Astrocyte of the hippocampus (primary cell): ENCODE measurements at places on chromosomes 13 and 19.
A peak's percentile ranks its signal among the peaks of the same experiment; 100 is the strongest.

- peak; percentile 20 for DNase-seq
These were observed 518 bp downstream of the TFDP1 start for GRCh38 chr13:113584870-113585671.

DNA sequence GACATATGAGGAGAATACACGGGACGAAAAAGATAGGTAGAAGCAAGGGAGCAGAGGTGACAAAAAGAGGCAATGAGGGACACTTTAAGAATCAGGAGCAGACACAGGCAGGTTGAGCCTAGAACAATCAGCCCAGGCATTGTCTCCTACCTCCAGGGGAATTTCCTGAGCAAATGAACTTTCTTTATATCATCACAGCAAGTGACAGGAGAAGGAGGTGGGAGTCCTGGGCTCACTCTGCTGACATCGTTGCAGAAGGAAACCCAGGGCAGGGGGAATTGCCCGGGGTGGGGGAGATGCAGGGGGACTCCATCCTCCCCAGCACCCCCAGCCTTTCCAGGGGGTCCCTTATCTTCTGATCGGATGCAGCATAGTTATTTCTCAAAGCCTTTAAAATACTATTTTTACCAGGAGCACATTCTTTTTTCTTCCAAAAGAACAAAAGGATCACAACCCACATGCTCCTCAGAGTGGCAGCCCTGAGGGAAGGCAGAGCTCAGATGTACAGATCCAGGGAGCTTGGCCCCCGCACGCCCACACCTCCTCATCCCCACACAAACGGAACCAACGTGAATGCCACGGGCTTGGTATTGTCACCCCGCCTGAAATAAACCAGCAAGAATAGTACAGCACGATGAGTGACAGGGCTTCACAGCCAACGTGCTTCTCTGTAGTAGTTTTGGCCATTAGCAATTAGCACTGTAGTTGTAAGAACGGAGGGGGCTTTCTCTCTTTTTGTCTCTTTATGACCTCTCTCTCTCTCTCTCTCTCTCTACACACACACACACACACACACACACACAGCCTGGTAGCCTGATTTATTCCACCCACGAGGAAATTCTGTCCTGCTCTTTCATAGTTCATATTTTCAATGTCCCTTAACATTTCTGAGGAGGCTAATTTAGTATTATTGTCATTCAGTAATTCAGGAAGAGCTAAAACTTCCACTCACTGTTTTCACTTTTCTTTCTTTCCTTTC is 169.5 kb upstream of the UBL3 start:
- DNase-seq, result no peak

DNA sequence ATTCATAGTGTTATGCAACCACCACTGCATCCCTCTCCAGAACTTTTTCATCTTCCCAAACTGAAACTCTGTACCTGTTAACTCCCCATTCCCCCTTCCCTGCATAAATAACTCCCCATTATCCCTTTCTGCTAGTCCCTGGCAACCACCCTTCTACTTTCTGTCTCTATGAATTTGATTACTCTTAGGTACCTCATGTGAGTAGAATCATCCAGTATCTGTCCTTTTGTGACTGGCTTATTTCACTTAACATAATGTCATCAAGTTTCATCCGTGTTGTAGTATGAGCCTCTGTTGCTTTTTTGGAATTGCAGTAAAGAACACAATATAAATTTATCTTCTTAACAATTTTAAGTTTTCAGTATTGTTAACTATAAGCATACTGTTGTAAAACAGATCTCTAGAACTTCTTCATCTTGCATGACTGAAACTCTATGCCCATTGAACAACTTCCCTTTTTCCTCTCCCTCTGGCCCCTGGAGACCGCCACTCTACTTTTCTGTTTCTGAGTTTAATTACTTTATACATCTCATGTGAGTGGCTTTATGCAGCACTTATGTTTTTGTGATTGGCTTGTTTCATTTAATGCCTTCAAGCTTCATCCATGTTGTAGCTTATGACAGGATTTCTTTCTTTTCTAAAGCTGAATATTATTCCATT is 87.3 kb upstream of the ABCC4 start:
- DNase-seq, result no peak

DNA sequence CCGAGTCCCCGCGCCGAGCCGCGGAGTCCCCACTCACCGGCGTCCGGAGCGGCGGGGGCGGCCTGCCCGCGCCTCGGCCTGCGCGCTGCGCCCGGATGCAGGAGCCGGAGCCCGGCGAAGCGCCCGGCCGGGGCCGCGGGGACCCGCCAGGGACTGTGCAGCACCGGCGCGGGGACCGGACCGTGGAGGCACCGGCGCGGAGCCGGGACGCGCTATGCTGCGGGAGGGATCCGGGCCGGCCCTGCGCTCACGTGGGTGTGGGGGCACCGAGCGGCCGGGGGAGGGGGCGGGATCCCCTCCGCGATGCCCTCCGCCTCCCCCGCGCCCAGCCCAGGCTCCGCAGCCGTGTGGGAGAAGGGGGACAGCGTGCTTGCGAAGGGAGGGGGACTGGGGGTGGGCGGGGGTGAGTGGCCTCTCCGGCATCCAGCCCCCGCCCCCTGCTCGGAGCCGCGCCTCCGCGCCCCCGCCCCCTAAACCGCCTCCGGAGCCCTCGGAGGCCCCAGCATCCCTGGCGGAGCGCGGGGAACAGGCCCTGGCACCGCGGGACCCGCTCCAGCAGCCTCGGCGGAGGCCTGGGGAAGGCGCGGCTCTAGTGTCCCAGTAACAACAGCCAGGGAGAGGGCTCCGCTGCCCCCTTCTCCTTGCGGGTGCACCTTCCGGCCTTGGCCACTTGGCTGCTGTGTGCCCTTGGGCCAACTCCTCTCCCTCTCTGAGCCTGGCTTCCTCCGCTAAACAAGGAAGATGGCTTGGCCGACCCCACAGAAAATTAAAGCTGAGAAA is at the start of gene SLC1A6:
Gene SLC1A6, minus strand, starts transcription at position 389 of the 780 bp plus-strand sequence. CDS start 6,954 bp downstream, outside the sequence.
- DNase-seq, result peak; percentile 25

DNA sequence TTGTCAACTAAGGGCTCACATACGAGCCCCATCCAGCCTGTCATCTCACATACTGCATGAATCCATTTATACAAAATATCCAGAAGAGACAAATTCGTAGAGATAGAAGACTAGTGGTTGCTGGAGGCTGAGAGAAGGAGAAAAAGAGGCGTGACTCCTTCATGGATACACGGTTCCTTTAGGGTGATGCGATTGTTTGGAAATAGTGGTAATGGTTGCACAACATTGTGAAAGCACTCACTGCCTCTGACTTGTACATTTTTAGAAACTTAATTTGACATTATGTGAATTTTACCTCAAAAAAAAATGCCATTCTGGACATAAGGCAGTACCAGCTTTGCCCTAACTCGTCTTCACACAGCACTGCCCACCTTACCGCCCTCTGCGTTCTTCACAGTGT is 27.3 kb downstream of the IGFL1 start:
- no peak for DNase-seq

- DNase-seq, result no peak
These were observed 1.8 kb upstream of the FBN3 start for GRCh38 chr19:8150998-8151766.

- DNase-seq, result peak; percentile 30
These were observed 1124.9 kb downstream of the EFNB2 start for GRCh38 chr13:105410602-105411001.
